ENCODE measurements at places on chromosomes 2 and 18. TPM values are rescaled to one million over a fixed set of nuclear protein-coding genes. Genes with fewer than 3 reads are reported as not detected.

DNA sequence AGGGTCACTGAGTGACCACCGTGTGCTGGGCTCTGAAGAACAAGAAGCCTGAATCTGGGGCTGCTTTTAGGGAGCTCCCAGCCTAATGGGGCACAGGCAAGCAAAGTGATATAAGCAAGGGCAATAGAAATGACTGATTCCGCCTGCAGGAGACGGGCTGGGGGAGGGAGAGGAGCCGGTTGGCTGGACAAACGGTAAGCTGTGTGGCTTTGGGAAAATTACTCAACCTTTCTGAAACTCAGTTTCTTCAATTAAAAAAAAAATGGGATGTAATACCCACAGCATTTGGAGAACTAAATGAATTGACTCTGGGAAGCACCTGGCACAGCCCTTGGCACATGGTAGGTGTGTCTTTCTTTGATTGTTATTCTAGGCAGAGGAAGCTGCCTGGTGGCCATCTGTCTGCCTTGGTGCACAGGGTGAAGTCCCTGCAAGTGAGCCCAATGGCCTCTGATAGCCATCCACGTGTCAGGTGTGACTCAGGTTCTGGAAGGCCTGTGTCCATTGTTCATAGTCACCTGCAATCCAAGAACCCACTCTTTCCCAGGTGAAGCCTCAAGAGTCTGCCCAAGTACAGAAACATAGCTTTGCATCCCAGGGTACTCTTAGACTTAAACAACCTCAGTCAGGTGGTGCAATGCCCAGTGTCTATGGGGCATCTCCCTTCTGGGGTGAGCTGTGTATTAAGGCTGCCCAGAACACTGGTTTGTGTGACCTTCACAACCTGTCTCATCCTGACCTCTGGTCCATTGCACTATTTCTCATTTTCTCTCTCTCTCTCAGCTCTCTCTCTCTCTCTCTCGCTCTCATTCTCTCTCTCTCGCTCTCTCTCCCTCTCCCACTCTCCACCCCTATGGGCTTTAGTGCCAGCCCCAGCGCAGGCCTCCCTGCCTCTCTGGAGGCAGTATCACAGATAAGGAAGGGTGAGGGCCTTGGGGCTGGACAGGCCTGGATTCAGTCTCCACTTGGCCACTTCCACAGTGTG, 30.0 kb upstream of the NTSR2 start:
- H3K4me1 ChIP-seq = peaks cover 20% of the 10 kb centered on the region
- H3K36me3 ChIP-seq = no peaks in the 10 kb centered on the region
- H3K27me3 ChIP-seq = no peaks in the 10 kb centered on the region

DNA sequence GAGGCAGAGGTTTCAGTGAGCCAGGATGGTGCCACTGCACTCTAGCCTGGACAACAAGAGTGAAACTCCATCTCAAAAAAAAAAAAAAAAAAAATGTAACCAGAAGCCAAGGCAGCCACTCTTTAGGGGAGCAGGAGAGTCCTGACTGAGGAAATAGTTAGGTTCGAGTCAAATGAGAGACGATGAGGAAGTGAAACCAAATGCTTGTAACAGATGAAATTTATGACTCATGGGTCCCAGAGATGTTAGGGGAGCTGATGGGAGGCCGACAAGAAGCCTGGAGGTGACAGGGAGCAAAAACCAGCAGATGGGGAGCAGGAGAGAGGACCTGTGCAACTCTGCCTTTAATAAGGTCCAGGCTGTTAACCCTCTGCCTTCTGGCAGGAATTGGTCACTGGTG, 756.1 kb upstream of the DDX18 start:
- no peak for DNase-seq
- no peak overlapping the region for H3K4me3 ChIP-seq
- no peaks in the 10 kb centered on the region for H3K36me3 ChIP-seq
- no peaks in the 10 kb centered on the region for H3K27me3 ChIP-seq
- H3K4me1 ChIP-seq = no peaks in the 10 kb centered on the region
- no peak overlapping the region for H3K27ac ChIP-seq

Gene RNF152
- total RNA-seq = 3.9 TPM

- no peak overlapping the region for H3K27ac ChIP-seq
- H3K4me1 ChIP-seq = no peaks in the 10 kb centered on the region
- peaks cover 89% of the 10 kb centered on the region for H3K27me3 ChIP-seq
- H3K4me3 ChIP-seq = no peak overlapping the region
- no peaks in the 10 kb centered on the region for H3K36me3 ChIP-seq
- no peak for DNase-seq
Measured at GRCh38 chr2:190410166-190410565, 2.0 kb downstream of the MFSD6 start.

- H3K27me3 ChIP-seq = no peaks in the 10 kb centered on the region
- DNase-seq = peak; percentile 61
- H3K36me3 ChIP-seq = no peaks in the 10 kb centered on the region
- no peak overlapping the region for H3K4me3 ChIP-seq
- H3K27ac ChIP-seq = no peak overlapping the region
Measured at GRCh38 chr2:230564805-230565779, 147.6 kb upstream of the CAB39 start.

Gene CCBE1
- 1.8 TPM for total RNA-seq

GRCh38 chr2:233991196-233991595, 59.3 kb upstream of the SPP2 start:
- H3K4me3 ChIP-seq = no peak overlapping the region
- H3K36me3 ChIP-seq = no peaks in the 10 kb centered on the region
- H3K27ac ChIP-seq = no peak overlapping the region

DNA sequence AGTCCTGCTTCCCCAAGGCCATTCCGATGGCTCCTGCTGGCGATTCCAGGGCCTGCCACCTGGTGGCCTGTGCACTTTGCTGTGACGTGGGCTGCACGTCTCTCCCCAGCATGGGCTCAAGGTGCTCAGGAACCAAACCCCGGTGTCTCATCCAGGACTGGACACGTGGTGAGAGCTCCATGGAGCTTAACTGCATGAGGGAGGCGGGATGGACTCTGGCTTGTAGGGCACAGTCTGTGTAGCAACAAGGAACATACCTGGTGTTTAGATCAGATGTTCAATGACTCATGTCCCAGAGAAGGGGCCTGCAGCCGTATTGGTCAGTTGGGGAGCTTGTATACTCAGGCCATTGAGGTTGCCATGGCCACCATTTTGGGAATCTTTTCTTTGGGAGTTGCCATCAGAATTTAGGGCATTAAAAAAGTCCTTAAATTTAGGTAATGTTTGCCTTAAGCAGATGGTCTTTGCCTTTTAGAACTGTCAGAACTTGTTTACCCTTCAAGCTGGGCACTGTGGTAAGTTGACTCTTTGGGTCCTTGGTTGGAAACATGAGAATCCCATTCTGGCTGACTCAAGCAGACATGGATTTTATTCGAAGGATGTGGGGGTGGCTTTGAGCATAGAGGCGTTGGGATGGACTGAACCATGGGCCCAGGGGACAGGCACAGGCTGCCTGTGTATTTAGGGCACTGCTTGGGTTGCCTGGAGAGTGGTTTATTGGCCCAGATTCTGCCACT, 21.0 kb downstream of the AGAP1 start:
- no peaks in the 10 kb centered on the region for H3K27me3 ChIP-seq
- H3K4me3 ChIP-seq = no peak overlapping the region
- no peaks in the 10 kb centered on the region for H3K36me3 ChIP-seq
- no peak overlapping the region for H3K27ac ChIP-seq
- no peak for DNase-seq

Gene PLGLB2
- total RNA-seq = 0.92 TPM

GRCh38 chr18:76441002-76441667, 53.9 kb downstream of the ZNF516 start:
- H3K4me1 ChIP-seq = peaks cover 10% of the 10 kb centered on the region
- no peak for DNase-seq
- peaks cover 21% of the 10 kb centered on the region for H3K36me3 ChIP-seq
- no peak overlapping the region for H3K4me3 ChIP-seq
- no peaks in the 10 kb centered on the region for H3K27me3 ChIP-seq
- no peak overlapping the region for H3K27ac ChIP-seq

- no peak for DNase-seq
- no peak overlapping the region for H3K4me3 ChIP-seq
- no peaks in the 10 kb centered on the region for H3K36me3 ChIP-seq
- H3K27ac ChIP-seq = no peak overlapping the region
- H3K4me1 ChIP-seq = no peaks in the 10 kb centered on the region
- H3K27me3 ChIP-seq = no peaks in the 10 kb centered on the region
Measured at GRCh38 chr2:235740821-235741220, 247.0 kb downstream of the AGAP1 start.

- no peak for DNase-seq
- H3K4me3 ChIP-seq = no peak overlapping the region
- no peaks in the 10 kb centered on the region for H3K36me3 ChIP-seq
- H3K27ac ChIP-seq = no peak overlapping the region
- H3K4me1 ChIP-seq = no peaks in the 10 kb centered on the region
- no peaks in the 10 kb centered on the region for H3K27me3 ChIP-seq
Measured at GRCh38 chr2:101431486-101431885, 43.4 kb downstream of the RFX8 start.

- H3K27me3 ChIP-seq = no peaks in the 10 kb centered on the region
- no peak overlapping the region for H3K4me3 ChIP-seq
- no peak overlapping the region for H3K27ac ChIP-seq
Measured at GRCh38 chr2:98134172-98135005, 47.4 kb downstream of the VWA3B start.

Gene CKAP2L
- total RNA-seq = 1.7 TPM

Gene ZNF521
- 442 TPM for total RNA-seq

Gene DIPK1C
- not detected for total RNA-seq

DNA sequence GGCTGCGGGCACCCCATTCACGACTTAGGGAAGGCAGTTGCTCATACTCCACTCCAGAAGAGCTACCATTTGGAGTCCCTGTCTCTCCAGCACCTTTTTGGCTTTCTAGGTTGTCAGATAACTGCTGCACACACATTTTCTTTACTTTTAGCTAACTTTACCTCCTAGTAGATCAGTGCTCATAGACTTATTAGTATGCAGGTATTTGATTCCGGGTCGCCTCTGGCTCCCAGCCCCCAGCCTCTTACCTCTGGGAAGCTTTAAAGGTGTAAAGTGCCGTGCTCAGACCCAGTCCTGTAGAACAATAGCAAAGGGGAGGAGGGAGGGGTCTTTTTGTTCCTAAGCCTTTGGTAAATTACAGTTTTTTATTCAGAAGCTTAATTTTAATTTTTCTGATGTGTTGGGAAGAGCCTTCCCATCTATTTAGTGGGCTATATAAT, 102.9 kb downstream of the SPTBN1 start:
- peak overlapping the region; percentile 34 for H3K4me3 ChIP-seq
- H3K36me3 ChIP-seq = no peaks in the 10 kb centered on the region
- H3K27ac ChIP-seq = peak overlapping the region; percentile 91
- H3K4me1 ChIP-seq = peaks cover 64% of the 10 kb centered on the region

GRCh38 chr18:75531212-75531850, 103.8 kb upstream of the SMIM21 start:
- H3K27ac ChIP-seq = no peak overlapping the region
- peak; percentile 21 for DNase-seq
- no peaks in the 10 kb centered on the region for H3K36me3 ChIP-seq
- no peaks in the 10 kb centered on the region for H3K4me1 ChIP-seq
- H3K27me3 ChIP-seq = no peaks in the 10 kb centered on the region
- no peak overlapping the region for H3K4me3 ChIP-seq

- H3K27me3 ChIP-seq = no peaks in the 10 kb centered on the region
- H3K27ac ChIP-seq = no peak overlapping the region
- no peaks in the 10 kb centered on the region for H3K4me1 ChIP-seq
- H3K4me3 ChIP-seq = no peak overlapping the region
Measured at GRCh38 chr2:202883987-202884675, 12.6 kb upstream of the ICA1L start.

DNA sequence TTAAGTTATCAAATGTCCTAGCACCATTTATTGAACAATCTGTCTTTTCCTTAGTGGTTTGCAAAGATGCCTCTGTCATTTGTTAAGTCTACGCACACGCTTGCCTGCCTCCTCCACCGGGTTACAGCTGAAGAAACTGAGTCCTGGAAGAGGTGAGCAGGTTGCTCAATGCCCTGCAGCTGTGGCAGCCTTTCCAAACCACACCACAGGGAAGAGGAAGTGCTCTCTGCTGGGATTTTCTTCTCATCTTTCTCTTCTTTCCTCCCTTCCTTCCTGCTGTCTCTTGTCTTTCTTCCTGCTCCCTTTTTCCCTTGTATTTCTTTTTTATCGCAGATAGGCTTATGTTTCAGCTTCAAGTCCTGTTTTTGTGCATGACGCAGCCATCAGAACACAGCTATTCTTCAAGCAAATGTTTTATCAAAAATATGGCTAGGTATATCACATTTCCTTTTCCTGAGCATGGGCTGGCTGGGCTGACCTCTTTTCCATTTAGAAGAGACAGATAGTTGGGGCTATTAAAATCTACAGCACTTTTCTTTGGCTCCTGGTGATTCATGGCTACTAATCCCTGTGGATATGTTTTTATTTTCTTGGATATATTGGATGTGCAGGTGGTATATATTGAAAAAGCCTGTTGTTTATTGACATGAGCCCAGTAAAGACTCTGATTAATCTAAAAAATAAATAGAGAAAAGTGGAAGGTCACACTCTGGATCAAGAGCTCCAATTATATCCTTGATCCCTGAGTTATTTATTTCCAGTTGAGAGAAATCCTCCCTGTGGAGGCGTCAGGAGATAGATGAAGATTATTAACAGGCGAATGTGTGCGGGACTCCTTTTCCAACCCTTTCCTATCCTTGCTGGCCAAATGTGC, 214.6 kb downstream of the TSN start:
- no peak for DNase-seq
- H3K4me3 ChIP-seq = no peak overlapping the region
- H3K4me1 ChIP-seq = peaks cover 7% of the 10 kb centered on the region
- H3K36me3 ChIP-seq = no peaks in the 10 kb centered on the region
- no peak overlapping the region for H3K27ac ChIP-seq
- no peaks in the 10 kb centered on the region for H3K27me3 ChIP-seq

GRCh38 chr2:241316825-241317224, 1.1 kb downstream of the SEPTIN2 start:
- H3K4me3 ChIP-seq = peak overlapping the region; percentile 71
- peak overlapping the region; percentile 95 for H3K27ac ChIP-seq
- no peaks in the 10 kb centered on the region for H3K27me3 ChIP-seq
- peaks cover 47% of the 10 kb centered on the region for H3K4me1 ChIP-seq

Gene IL18R1
- 0.07 TPM for total RNA-seq

DNA sequence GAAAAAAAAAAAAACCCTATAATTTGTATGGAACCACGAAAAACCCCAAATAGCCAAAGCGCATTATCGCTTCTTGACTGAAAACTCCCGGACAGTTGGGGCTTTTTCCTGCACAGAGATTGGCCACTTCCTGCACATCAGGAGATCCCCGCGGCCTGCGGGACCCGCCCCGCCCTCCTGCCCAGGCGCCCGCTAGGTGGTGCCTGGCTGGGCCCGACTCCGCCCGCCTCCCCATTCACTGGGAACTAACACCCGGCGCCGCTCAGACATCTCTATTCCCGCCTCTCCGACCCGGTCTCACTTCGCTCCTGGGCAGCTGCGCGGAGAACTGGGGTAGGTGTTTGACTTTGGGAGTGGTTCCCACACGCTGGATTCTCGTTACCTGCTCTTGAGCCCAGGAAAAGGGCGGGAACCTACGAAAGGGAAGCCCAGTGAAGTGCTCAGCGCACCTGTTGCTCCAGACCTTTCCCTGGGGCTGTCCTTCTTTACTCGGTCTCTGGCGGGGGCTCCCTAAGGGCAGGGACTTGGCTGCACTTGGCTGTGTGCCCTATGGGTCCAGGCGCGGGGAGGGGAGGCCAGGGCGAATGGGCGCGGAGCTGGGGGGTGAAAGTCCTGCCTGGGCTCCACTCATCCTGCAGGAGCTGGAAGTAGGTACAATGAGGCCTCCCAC, at the start of gene HMSD:
Gene HMSD (plus strand): TSS at position 234 of the 670 bp plus-strand sequence. CDS start 4,155 bp downstream, outside the sequence.
- H3K27ac ChIP-seq = no peak within 1 kb of the TSS
- H3K4me3 ChIP-seq = peak within 1 kb of the TSS; percentile 15
- H3K36me3 ChIP-seq = no peaks in the 10 kb centered on the region
- peaks cover 2% of the 10 kb centered on the region for H3K4me1 ChIP-seq
- H3K27me3 ChIP-seq = peaks cover 29% of the 10 kb centered on the region

Measured in cardiac muscle cell (in vitro differentiated cells and primary cell).